Stimulated activated CD8-positive, alpha-beta memory T cell treated with anti-CD3 and anti-CD28 coated beads, Interleukin-7, amount 100 ng/mL, for 1 hour (primary cell): ENCODE measurements at places on chromosomes 1 and 21.

GRCh38 chr1:159889821-159890252 lies 10.1 kb downstream of the CFAP45 start:
- no peak for DNase-seq

DNA sequence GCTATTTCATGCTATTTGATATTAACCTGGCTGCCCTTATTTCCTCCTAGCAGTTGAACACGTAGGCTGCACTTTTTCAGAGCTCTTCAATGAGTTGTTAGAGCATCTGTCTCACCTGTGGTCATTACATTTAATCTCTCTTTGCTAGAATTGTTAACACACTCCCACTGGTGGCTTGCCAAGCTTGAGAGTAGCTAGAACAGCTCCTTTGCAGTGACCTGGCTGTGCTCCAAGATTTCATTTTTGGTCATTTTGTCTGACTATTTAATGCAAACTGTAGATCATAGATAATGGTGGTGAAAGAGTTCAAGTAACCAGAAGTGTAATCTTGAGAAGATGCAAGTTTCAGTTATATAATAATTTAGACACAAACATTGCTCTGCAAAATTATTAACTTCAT lies 105.6 kb downstream of the LRRC7 start:
- no peak for DNase-seq

DNA sequence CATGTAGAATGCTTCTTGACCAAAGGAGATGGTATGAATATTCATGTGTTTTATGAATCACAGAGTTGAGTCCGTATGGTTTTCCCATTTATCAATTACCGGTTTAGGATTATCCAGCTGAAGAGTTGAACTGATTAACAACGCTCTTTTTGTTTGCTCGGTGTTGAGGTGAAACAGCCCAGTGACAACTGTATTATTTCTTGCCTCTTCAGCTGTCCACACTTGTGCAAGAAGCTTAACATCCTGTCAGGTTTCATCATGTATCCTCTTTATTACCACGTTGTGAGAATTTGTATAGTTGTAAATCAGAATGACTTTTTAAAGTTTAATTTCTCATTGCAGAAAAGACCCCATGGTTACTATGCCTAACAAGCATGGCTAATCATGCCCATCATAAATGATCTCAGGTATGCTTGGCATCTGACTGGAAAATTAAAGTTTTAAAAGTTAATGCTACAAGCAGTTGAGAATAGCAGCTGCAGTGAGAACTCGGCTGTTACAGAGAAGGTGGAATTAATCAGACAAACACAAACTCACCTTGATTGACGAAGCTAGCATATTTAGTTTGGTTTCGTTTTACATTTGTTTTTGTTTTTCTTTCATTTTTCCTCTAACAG lies 563.2 kb upstream of the ADGRL2 start:
- no peak for DNase-seq

GRCh38 chr1:33465316-33465715 lies 7.1 kb upstream of the ZSCAN20 start:
- DNase-seq = no peak

DNA sequence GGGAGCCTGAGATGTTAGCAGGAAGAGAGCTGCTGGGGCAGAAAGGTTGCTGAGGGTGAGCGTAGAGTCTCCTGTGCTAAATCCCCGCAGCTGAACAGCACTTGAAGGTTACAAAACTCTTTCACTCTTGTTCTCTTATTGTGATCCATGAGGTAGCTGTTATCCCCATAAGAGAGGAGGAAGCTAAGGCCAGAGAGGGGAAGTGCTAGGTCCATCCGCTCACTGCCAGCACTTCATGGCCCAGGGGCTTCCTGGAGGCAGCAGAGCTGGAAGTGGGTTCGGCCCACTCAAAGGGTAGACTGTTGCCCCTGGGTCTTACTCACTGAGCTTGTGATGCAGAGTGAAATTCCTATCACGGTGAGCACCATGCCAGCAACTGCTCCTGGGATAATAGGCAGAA lies 5.6 kb downstream of the TMEM234 start:
- no peak for DNase-seq

- DNase-seq = no peak
Observed at GRCh38 chr1:113912594-113913311, 7.6 kb downstream of the DCLRE1B start.

GRCh38 chr1:231194843-231195516 lies 33.1 kb downstream of the TRIM67 start:
- DNase-seq = no peak
